ENCODE measurements at places on chromosomes 1 and 21.

- DNase-seq: no peak
Measured at GRCh38 chr1:61975638-61976037, 219.0 kb upstream of the L1TD1 start.

DNA sequence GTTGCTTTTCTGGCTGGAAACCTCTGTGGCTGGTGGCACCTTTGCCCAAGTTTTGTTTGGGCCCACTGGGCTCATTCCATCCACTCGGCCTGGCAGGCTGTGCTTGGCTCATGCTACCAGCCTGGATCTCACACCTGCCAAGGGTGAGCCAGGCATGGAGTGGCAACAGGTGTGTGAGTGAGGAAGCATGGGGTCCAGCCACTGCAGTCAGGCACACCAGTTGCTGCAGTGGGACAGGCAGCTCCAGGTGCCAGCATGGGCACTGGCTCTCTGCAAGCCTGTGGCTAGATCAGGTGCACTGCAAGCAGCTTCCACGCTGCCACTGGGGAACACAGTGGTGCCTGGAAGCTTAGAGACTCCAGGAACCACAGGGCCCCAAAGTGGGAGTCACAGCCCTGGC lies 57.0 kb downstream of the NUP210L start:
- DNase-seq: no peak

- DNase-seq: peak; percentile 90
Measured at GRCh38 chr1:9270290-9270883, 22.3 kb upstream of the SPSB1 start.

- DNase-seq: no peak
Measured at GRCh38 chr21:33412832-33413519, 9.8 kb downstream of the IFNGR2 start.

DNA sequence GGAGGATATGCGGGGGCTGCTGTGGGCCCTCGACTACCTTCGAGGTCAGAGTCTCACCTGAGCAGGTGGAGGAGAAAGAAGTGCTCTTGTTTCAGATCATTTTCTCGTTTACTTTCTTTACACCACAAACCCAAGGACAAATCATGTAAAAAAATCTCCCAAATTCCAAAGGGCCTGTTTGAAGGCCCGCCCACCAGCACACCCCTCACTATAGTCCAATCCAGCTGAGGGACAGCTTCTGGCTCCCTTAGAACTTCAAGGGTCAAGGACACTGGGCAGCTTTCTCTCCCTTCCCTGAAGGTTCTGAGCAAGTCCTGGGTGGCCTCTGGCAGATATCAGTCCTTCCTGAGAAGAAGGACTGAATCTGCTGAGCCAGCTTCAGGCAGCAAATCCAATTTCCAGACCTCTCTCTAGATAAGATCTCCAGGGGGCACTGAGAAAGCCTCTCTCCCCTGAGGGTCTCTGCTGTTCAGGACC lies 5.5 kb downstream of the STK40 start:
- no peak for DNase-seq

GRCh38 chr1:165287329-165287728 lies 69.2 kb downstream of the LMX1A start:
- no peak for DNase-seq

DNA sequence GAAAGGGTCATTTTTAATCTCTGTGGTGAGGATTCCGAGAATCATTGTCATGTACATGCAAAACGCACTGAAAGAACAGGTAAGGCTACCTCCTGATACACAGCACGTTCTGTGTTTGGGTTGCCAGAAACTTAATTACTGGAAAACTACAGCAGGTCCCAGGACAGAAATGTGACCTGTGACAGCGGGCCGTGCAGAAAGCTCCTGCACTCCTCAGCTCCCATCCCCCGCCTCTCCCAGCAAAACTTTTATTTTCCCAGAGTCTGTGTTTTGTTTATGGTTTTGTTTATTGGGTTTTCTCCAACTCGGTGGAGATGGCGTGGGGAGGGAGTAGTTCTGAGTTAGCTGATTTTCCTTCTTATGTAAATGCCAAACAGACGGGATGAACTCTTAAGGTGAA lies 44.7 kb downstream of the SLC44A3 start:
- no peak for DNase-seq

DNA sequence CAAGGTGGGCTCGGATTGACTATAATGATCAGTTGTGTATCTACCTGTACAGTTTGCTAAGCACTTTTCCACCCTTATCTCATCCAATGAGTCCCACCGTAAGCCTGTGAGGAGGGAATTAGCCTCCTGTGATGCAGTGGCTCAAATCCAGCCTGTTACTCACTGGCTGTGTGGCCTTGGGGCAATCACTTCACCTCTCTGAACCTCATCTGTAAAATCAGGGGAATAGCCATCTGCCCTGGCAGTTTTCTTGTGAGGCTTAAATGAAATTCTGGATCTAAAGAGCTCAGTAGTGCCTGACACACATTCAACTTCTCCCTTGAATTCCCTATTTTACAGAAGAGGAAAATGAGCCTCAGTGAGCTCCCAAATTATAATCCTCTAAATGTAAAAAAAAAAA lies 7.4 kb upstream of the EXTL1 start:
- no peak for DNase-seq

DNA sequence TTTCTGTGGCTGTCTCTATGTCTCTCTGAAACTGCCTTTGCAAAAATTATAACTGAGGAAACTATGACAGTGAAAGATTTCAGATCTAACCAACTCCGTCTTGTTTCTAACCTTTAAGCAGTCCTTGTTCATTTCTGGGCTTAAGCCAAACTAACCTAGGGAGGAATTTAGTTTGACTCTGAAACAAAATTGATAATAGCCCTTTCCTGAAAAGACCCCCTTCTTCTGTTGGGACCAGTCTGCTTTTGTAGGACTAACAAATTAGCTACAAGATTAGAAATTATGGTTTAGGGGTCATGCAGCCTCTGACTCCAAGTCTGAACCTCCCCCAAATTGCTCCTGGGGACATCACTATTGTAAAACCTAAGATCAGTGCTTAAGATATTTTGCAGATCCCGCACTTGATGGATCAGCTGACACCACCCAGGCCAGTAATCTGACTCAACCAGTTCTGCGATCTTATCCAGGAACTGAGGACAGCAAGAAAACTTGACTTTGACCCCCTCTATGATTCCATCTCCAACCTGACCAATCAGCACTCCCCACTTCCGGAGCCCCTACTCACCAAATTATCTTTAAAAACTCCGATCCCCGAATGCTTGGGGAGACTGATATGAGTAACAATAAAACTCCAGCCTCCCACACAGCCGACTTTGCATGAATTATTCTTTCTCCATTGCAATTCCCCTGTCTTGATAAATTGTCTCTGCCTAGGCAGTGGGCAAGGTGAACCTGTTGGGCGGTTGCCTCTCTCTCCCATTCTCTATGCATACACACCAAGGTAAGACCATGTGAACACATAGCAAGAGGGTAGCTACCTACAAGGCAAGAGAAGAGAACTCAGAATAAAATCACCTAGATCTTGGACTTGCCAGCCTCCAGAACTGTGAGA lies 11.1 kb upstream of the TRIM63 start:
- DNase-seq: no peak

DNA sequence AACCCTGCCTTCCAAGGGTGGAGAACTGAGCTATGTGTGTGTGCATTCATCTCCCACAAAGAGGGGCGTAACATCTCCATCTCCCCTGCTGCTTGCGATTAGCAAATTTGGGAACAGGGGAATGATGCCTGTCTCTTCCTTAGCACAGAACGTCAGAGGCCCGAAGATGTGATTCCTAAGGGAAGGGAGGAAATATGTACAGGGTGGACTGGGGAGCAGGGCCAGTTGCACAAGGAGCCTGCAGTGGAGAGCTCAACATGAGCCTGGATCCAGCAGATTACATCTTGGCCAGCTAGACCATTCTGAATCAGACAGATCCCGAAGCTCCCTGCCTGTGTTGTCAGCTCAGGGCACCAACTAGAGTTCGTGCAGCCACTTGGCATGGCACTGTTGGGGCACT lies 118.1 kb downstream of the NGF start:
- no peak for DNase-seq

DNA sequence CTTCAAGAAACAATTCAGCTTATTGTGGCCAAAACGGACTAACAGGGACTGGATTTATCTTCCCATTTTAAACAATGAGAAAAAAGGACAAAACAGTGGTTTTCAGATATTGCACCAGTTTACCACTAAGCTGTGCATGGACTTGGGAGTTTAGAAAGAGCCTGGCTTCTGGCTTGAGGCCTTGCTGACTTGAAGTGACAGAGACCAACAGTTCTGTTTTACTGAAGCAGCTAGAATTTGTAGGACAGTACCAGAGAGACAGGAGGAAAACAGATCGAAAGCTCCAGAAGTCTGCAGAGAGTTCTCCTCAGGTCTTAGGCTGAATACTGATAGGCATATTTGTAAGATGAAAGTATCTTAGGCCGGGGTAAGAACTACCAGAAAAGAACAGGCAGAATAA lies 20.5 kb downstream of the FCRL4 start:
- no peak for DNase-seq

GRCh38 chr1:65719391-65719790 lies 73.3 kb upstream of the PDE4B start:
- no peak for DNase-seq
